Inflammatory macrophage treated with lipopolysaccharide for 4 hours (primary cell): ENCODE measurements at places on chromosomes 7 and 10.

GRCh38 chr7:47327698-47328391, 254.1 kb downstream of the TNS3 start:
- no peak for DNase-seq

DNA sequence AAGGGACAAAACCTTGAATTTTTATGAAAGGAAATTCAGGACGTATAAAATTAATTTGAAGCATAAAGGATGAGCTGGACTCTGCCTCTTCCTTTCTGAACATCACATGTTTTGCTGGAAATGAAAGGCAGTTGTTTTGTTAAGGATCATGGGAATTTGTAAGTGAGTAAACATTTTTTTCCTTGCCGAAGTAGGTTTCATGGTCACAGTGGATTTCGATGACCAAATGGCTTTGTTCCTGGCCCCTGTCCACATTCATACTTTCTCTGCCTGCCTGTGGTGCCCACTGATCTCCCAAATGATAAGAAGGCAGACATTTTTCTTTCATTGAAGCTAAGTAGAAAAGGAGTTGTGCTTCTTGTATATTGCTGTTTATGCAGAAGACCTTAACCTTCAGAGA, 104.2 kb downstream of the ARID5B start:
- DNase-seq: no peak

DNA sequence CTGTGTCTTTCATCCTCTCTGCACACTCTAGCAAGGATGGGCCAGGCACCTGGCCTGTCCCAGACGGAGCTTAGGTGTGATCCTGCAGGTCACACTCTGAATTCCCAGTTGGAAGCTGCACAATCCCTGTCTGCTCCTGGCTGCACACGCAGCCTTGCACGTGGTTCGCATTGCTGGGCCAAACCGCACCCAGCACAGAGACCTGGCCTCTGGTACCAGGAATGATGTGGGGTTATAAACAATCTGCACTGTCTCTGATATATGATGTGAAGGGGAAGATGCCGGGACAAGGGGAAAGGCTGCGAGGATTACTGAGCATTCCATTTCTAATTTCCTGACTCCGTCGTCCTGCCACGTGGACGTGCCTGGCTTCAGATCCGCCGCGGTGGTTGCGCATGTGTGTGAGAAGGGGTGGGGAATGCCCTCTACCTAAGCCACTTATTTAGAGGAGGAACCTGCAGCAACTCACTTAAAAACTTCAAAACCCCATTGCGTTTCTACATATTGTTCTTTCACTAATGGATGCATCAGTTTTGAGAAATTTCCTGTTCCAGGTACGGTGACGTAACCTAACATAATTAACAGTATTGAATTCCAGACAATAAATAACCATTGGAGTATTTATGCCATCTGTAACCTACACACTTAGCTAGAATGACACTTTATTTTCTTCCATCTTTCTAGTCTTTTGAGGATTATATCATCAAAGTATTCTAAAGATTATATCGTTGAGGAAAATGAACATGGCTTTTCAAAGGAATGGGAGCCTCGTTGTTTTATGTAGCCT, 559.7 kb upstream of the MGMT start:
- DNase-seq: no peak

DNA sequence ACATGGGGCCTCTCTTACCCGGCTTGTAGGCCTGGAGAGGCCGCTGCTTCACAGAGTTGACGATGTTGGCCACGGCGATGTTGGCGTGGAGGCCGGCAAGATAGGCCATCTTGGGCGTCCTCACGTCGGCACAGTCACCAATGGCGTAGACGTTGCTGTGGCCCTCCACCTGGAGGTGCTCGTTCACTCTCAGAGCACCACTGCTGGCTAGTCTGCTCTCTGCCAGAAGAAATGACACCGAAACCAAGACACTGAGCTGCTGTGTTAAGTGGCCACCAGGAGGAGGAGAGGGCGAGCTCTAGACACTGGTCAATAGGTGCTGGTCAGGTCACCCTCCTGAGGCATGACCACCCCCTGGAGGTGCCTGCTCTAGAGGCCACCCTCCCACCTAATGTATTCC, 17.7 kb downstream of the AIFM2 start:
- DNase-seq: no peak

DNA sequence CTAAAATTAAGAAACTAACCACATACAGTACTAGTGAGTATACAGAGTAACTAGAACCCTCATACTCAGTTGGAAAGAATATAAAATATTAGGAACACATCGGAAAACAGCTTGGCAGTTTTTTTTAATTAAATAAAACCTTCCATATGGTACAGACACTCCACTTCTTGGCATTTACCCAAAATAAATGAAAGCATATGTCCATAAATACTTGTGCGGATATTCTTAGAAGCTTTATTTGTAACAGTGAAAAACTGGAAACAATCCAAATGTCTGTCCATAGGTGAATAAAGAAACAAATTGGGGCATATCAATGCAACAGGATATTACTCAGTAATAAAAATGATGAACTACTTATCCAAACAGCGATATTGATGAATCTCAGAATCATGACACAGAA, 410.0 kb downstream of the HTR7 start:
- DNase-seq: no peak

GRCh38 chr10:123847686-123848432, 43.7 kb downstream of the CPXM2 start:
- no peak for DNase-seq

GRCh38 chr10:3056280-3057037, 10.9 kb upstream of the PFKP start:
- DNase-seq: no peak

GRCh38 chr7:71459132-71459531, 327.2 kb downstream of the GALNT17 start:
- DNase-seq: no peak

DNA sequence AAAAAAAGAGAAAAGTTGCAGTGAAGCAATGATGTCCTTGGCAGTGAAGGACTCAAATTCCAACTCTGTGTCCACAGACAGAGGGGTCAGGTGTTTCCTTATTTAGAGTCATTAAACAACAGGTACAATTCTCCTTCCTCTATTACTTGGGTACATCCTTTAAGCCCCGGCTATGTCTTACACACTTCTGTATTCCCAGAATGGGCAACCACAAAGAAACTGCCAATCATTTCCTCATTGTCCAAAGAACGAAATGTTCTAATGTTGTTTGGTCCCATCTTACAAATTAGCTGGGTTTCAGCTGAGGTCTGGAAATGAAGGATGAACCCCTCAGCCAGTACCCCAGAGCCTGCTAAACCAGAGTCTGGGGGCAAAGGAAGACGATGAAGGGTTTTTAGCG, 59.5 kb downstream of the GRB10 start:
- DNase-seq: no peak

GRCh38 chr7:117216010-117216409, 106.8 kb downstream of the WNT2 start:
- DNase-seq: no peak

DNA sequence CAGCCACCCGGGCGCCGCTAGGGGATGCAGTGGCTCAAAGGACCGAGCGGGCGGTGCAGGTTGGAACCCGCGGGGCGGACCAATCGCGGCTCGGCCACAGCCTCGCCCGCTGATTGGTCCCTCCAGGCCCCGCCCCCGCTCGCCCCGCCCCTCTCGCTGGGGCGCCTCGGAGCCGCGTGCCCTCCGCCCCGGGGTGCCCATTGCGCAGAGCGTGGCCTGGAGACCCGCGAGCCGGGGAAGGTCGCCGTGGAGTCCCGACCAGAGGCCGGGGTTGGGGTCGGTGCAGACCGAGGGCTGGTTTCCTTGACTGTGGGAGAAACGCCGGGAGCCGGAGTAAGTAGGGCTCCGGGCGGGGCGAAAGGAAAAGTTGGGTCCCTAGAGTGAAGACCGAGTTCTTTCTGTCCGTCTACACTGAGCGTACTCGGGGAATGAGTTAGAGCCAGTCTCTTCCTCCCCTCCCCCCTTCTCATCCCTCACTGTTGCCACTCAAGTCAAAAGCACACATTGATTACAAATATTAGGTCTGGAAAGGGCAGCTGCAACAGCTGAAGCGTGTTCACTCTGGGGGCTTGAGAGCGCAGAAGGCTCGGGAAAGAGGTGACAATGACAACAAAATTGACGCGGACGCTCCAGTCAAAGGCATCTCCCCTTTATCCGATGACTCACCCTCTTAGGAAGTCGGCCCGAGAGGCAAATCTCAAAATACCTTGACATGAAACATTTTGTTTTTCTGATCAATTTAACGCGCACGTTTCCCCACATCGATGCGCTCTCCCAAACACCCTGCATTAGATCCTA, 843 bp upstream of the GATA3 start:
- DNase-seq: peak; percentile 91

GRCh38 chr10:34697351-34698247, 117.5 kb downstream of the PARD3 start:
- no peak for DNase-seq
